ENCODE measurements at places on chromosomes 4 and X.

- no peak for DNase-seq
These were observed 330.2 kb downstream of the ZIC3 start for GRCh38 chrX:137896123-137896522.

GRCh38 chr4:99506781-99507180 is 4.0 kb upstream of the C4orf17 start:
- DNase-seq = no peak

DNA sequence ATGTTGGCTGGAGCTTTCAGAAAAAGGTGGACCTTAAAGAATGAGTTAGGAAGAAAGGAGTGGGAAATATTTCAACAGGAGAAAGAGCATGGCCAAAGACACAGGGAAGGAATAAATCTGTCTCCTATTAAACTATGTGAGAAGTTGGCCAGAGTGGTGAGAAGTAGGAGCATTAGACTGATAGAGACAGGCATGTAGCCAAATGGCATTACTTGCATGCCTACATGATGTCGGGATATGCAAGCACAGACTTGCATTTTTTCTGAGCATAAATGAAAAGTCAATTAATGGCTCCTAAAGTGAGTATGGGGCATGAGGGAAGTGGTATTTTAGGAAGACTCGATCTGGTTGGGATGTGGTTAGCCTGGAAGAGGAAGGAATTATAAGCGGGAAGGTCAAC is 279.6 kb upstream of the PITX2 start:
- no peak for DNase-seq

- DNase-seq = no peak
These were observed 1689.5 kb upstream of the PCDH10 start for GRCh38 chr4:131459430-131460101.

DNA sequence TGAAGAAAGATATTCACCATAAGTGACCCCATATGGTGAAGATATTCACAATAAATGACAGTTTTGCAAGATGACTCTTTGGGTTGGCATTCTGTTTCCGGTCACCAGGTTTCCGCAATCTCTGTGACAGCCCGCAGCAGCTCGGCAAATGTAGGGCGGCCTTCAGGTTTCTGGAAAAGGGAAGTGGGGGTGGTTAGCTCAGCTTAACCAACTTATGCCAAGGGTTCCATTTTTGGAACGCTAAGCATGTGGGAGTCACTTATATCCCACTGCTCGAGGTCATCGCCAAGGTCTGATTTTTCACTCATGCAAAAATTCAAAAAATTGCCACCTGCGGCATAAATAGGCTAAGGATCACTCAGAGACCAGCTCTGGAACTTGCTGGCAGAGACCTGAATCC is 51.0 kb downstream of the NIPAL1 start:
- DNase-seq = no peak

GRCh38 chr4:105587841-105588240 is 35.4 kb downstream of the ARHGEF38 start:
- DNase-seq = no peak

DNA sequence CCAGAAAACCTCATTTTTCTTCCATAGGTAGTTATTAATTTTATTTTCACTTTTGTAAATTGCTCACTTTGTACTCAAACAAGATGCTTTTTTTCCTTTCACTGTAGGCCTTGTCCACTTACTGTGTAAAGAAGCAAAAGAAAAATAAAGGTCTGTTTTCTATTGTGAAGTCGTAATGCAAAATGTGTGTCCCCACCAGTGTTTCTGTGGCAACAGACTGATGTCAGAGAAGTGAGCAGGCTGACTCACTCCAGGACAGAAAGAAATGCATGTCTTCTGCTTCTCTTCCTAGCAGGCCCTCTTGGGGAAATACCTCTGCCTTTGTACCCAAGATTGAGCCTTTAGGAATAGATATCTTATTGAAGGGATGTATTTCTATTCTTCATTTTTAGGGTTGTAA is 30.3 kb downstream of the INPP4B start:
- DNase-seq = peak; percentile 49

GRCh38 chrX:139204571-139204897 is 326.0 kb upstream of the F9 start:
- DNase-seq = no peak

DNA sequence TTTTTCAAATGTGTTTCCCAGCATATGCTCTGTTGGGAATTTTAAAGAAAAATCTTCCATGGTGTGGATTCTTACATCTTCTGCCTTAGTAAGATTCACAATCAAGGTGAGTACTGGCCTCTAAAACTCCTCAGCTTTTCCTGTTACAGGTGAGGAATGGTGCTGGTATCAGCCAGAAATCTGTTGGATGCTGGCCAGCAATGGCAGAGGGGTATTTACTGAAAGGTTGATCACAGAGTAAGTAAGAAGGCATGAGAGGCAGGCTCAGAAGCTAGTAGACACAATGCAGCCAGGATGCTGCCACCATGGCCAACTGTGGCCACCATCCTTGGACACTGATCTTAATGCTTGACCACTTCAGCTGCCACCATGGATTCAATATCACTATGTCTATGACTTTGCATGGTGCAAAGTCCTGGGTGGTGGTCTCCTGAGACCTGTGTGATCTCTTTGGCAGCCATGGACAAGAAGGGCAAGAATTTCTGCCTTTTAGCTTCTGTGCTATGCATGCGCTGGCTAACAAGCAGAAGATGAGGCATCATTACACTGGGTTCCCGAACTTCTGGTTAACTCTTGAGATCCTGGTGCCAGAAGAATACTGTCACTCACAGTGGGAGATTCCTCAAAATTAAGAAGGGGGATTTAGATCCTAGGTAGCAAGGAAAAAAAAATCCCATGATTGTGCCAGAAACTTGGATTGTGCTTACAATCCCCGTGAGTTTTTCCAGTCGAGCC is 60.2 kb downstream of the CHRNA9 start:
- no peak for DNase-seq

DNA sequence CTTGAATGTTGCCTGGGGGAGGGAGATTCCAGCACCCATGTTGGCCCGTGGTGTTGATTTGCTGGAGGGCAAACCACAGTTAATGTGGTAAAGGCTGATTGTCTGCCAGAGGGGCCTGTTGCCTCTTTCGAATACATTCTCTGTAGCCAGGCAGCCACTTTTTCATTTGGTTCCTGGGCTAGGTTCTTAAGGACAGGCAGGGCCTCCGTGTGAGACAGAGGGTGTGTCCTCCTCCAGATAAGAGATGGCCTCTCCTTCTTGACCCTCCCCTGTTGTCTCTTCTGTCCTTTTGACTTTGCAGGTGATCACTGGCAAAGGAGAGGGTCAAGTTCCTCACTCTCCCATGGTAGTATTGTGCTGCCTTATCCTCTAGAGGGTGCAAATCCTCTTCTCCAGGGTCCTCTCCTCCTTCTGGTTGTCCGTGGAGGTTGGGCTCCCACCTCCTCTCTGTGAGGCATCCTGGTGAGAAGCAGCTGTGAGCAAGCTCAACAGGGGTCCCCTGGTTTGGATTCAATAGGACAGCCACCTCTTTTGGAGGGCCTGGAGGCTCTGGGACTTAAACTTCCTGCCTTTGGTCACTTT is 44.9 kb downstream of the ZNF182 start:
- no peak for DNase-seq

DNA sequence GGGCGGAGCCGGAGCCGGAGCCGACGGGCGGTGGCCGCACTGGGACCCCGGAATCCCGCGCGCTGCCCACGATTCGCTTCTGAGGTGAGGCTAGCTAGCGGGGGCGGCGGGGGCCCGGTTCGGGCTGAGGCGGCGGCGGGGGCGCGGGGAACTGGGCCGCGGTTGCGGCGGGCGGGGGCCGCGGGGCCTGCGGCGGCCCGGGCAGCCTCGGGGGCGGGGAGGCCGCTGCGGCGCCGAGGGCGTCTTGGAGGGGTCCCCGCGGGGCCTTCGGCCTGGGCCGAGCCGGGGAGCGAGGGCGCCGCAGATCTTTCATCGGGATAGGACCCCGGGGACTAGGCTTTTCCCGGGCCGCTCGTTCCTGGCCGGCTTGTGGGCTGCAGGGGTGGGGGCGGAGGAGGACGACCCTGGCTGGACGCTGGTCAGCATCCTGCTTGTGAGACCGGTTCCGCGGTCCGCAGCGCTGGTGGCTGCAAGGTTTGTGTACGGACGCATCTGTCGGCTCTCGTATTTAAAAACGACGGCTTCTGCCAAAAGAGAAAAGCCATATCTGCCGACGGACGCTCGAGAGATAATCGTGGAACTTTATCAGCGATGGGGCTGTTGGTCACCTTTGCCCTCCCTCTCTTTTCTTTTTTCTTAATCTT is 419 bp downstream of the ADD1 start:
- no peak for DNase-seq

- no peak for DNase-seq
These were observed 327.8 kb downstream of the GALNTL6 start for GRCh38 chr4:172141025-172141424.

DNA sequence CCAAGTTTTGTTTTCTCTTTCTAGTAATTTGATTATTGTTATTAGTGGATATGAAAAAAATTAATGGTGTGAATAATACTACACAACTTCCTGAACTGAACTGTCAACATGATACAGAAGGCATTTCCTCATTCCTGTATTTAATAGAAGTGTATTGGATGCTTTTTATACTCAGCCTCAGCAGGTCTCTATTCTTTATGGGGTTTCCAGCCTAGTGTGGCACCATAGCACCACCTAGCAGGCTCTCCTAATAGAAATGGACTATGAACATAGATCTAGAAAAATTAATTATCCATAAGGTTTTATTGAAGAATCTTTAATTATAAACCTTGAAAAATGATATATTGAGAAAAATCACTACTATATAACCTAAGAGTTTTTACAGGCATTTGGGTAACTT is 52.4 kb downstream of the GLRB start:
- DNase-seq = no peak

GRCh38 chr4:152118819-152119553 is 358.2 kb upstream of the GATB start:
- DNase-seq = no peak

DNA sequence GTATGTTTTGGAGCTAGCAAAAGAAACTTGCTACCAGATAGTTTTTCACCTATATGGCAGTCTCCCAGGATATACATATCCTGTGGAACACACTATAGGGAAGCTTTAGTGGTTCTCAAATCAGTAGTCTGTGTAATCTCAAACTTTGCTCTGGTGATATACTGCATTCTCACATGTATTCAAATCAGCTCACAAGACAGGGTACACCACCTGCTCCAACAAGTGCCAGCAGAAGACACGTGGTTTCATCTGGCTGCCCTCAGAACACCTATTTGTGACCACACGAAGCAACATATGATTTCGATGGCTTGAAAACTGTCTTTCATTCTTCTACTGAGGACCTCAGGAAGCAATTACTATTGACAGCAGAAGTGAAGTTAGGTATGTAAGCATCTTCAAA is 37.7 kb downstream of the BCLAF3 start:
- DNase-seq = no peak

DNA sequence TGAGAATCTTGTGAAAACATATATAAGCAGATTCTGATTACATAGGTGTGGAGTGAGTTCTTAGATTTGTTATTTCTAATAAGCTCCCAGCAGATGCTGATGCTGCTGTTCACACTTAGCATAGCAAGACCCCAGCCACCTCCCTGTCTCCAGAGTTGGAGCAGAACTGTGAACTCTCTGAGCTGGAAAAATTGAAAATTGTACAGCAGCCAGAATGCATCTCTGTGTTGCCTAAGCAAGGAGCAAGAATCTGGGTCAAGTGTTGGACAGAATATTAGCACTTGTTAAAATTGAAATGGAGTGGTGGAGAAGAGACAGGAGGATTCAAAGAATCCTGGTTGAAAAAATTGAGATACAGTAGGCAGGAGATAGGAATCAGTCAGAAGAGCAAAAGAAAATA is 146.6 kb upstream of the FAM47C start:
- no peak for DNase-seq

DNA sequence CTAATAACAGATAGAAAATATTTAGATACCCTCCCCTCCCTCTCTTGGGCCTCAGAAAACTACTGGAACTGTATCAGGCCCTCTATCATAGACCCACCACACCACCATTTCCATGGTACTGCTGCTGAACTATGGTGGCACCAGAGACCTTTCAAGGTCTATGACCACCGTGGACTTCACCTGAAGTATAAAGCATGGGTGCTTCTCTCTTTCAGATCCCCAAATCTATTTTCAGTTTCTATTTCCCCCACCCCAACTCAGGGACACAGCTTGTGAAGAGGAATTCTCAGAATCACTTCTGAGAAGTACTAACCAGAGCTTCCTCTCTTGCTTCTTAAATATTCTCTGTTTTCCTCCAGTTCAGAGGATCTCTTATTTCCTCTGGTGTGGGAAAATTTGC is 840.8 kb upstream of the HTR2C start:
- DNase-seq = no peak

DNA sequence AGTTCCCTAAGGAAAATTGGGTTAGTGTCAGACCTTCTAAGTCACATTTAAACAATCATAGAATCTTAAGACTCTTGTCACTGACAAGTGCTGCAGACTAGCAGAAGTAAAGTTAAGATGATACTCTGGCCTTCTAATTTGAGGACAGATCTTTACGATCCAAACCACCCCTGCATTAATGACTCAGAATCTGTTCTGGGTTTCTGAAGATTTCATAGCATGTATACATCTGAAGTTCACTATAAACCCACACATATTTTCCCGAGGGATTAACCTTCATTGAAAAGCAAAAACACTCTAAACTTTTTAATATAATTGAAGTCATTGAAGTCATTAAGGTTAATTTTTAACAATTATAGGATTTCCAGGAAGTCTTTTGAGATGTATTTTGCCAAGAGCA is 674.3 kb downstream of the IQCM start:
- no peak for DNase-seq

- DNase-seq = no peak
These were observed 37.6 kb upstream of the HPGD start for GRCh38 chr4:174559894-174560293.

DNA sequence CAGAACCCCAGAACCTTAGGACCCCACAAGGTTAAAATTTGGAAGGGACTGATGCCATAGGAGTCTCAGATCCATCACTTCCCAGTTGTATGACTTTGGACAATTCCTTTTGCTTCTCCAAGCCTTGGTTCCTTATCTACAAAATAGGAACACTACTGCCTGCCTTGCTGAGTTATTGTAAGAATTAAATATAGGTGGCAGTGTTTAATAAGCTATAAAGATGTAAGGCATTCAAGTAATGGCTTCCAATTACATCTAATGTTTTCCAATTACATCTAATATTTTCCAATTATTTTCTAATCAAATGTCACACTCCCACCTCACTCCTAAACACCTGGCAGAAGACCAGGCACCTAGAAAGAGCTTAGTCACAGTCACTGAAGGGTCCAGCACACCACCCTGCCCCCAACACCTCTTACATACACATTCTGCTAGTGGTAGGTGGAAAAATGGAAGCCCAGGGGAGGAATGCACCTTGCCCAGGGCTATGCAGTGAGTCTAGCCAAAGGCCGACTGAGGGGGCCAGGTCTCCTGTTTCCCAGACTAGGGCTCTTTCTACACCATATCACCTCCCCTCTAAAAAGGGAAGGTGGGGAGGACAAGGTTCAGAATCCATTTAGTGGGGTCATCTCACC is 24.5 kb upstream of the KDM5C start:
- DNase-seq = no peak

- DNase-seq = no peak
These were observed 225.6 kb downstream of the FBXW7 start for GRCh38 chr4:152310257-152310656.

DNA sequence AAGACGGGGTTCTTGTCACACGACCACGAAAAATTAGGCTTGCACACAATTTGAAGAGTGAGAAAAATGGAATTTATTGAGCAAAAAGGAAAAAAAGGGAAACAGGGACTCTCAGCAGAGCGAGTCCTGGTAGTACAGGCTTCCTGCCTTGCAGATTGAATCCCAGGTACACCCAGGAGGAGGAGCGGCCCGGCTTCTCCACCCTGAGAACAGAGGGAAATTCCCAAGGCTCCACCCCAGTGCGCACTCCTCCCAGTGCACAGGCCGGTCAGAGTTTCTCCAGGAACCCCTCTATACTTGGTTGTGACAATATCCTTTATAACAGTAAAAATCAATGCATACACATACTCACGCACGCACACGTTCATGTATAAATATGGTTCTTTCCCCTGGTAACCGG is 22.0 kb downstream of the SLC4A4 start:
- DNase-seq = no peak
